Activated CD8-positive, alpha-beta memory T cell treated with anti-CD3 and anti-CD28 coated beads, Interleukin-2, amount 50 U/mL, for 4 hours (primary cell): ENCODE measurements at places on chromosomes 12 and 14.

DNA sequence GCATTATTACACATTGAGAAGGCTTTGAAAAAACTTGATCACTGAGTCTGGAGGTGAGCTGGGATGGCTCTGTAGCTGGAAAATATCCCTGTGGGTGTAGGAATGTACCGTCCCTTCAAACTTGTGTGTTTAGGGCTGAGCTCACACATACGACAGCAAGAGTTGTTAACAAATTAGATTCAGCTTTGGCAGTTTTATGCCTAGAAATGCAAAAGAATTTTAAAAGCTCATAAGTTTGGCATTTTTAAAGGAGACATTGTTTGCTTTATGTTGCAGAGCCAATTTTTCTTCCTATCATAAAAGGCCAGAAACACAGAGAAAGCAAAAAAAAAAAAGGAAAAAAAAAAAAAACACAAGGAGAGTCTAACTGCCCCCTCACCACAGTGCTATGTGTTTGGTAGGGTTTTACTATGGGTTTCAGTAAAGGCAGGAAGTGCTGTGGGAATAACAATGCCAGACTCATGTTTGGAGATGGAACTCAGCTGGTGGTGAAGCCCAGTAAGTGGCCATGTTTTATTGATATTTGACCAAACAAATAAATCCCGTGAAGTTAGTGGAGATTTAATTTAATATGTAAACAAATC is 78.4 kb downstream of the DAD1 start:
- DNase-seq: no peak

GRCh38 chr12:40198601-40199000 is 26.2 kb upstream of the LRRK2 start:
- no peak for DNase-seq

DNA sequence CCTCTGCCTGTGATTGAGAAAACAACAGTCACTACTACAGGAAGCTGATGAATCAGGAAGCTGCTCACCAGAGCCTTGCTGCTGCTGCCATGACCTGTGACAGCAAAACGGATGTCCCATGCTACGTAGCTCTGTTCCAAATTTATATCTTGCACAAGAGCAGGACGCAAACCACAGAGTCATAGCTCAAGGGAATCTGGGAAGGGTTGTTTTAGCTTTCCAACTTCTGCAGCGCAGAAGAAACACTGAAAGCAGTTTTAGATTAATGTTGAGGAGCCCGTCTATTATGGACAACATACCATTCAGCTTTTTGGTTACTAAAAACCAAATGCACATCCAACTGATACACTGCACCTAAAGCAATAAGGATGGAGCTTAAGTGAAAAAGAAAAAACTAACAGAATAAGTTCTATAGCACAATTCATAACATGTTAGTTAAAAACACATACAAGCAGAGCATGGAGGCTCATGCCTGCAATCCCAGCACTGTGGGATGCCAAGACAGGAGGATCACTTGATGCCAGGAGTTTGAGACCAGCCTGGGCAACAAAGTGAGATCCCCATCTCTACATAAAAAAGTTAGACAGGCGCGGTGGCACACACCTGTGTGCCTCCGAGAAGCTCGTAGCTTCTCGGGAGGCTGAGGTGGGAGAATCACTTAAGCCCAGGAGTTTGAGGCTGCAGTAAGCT is 1.7 kb upstream of the ANKRD33 start:
- no peak for DNase-seq

DNA sequence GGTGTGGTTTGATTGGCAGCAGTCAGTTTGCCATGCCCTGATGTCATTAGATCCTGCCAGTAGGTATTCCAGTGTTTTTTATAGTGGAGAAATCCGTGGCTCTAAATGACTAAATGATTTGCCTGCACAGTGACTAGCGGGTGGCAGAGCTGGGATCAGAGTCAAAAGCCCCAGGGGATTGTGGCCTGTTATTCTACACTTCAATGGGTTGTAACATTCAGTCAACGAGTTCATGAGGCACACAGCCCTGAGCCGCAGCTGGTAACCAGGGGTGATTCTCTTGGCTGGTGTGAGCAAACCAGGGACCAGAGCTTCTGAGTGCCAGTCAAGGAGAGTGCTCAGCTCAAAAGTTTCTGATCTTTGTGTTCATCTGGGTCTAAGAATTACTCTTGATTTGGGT is 1.8 kb downstream of the MYH6 start:
- DNase-seq: no peak

- DNase-seq: no peak
Measured at GRCh38 chr12:81294325-81295190, 216.7 kb downstream of the ACSS3 start.

DNA sequence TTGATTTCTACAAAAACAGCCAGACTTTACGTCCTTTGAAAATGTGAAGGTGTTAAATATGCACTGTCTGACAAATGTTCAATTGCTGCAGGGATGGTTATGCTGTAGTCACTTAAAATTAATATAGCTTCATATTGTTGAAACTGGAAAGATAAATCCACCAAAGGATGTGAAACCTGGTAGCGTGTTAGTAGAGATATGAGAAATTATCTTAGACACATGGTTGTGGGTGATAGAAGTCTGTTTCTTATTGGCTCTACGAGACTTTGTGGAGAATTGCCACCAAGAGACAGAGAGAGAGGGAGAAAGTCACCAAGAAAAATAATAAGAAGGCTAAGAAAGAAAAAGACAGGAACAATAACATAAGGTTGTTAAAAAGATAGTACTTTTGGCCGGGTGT is 2.6 kb upstream of the CAPRIN2 start:
- no peak for DNase-seq
